Brain (organoid and tissue), 16 donors: ENCODE measurements at places on chromosomes 4 and X. TPM values are rescaled to one million over a fixed set of nuclear protein-coding genes. Genes with fewer than 3 reads are reported as not detected.

TLR3 gene
- 0.36 TPM for polyA plus RNA-seq

TIGD2 gene
- 3.1 TPM for polyA plus RNA-seq

IL3RA gene
- polyA plus RNA-seq, result 2.9 TPM

DCK gene
- polyA plus RNA-seq, result 19.7 TPM

PITX2 gene
- polyA plus RNA-seq, result not detected

PNCK gene
- 24.5 TPM for polyA plus RNA-seq

UBA1 gene
- polyA plus RNA-seq, result 361 TPM

C4orf51 gene
- polyA plus RNA-seq, result not detected

GYG2 gene
- polyA plus RNA-seq, result 6.1 TPM

FAAH2 gene
- polyA plus RNA-seq, result 8.8 TPM

TMPRSS11B gene
- polyA plus RNA-seq, result not detected

ADH5 gene
- 73.7 TPM for polyA plus RNA-seq

AWAT2 gene
- polyA plus RNA-seq, result not detected

GPM6B gene
- polyA plus RNA-seq, result 228 TPM

MAGEA9B gene
- not detected for polyA plus RNA-seq

CFAP47 gene
- not detected for polyA plus RNA-seq

CLGN gene
- polyA plus RNA-seq, result 6.4 TPM

CXorf65 gene
- not detected for polyA plus RNA-seq

VCX3A gene
- not detected for polyA plus RNA-seq

PALLD gene
- polyA plus RNA-seq, result 23.9 TPM

PNMA6F gene
- 1.1 TPM for polyA plus RNA-seq

HELQ gene
- 4.4 TPM for polyA plus RNA-seq

MAGEA4 gene
- not detected for polyA plus RNA-seq

IL2 gene
- polyA plus RNA-seq, result not detected

FABP2 gene
- polyA plus RNA-seq, result not detected

HTN1 gene
- not detected for polyA plus RNA-seq

GAGE1 gene
- polyA plus RNA-seq, result not detected

BEND2 gene
- not detected for polyA plus RNA-seq

TMEM271 gene
- 2.1 TPM for polyA plus RNA-seq
